PC-9 (cell line): ENCODE measurements at places on chromosomes 11 and 22.

GRCh38 chr11:15276621-15277020 is 161.9 kb downstream of the INSC start:
- DNase-seq = no peak

- no peak for DNase-seq
These were observed 8.6 kb downstream of the HSD17B12 start for GRCh38 chr11:43689167-43689566.

GRCh38 chr22:33105501-33105911 is 47.3 kb upstream of the SYN3 start:
- DNase-seq = no peak

DNA sequence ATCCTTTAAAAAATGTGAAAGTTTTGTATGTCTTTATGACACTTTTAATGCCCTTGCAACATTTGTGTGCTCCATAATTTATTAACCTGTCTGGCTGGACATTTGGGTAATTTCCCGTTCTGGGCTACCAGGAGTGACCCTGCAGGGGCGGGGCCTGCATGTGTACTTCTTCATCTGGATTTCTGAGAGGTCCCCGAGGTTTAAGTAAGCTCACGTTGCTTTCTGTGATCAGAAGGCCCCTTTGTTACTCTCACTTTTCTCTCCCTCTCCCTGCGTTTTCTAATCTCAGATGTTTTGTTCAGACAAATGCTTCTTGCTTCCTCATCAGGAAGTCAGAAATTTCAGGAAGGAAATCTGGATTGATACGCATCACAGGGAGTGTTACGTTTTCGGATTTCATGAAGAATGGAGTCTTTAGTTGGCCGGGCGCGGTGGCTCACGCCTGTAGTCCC is 78.9 kb upstream of the CRYBB3 start:
- no peak for DNase-seq

GRCh38 chr11:64747961-64748665 is 4.2 kb upstream of the RASGRP2 start:
- peak; percentile 47 for DNase-seq
